ENCODE measurements at places on chromosomes 11 and 22. TPM values are rescaled to one million over a fixed set of nuclear protein-coding genes. Genes with fewer than 3 reads are reported as not detected.

DNA sequence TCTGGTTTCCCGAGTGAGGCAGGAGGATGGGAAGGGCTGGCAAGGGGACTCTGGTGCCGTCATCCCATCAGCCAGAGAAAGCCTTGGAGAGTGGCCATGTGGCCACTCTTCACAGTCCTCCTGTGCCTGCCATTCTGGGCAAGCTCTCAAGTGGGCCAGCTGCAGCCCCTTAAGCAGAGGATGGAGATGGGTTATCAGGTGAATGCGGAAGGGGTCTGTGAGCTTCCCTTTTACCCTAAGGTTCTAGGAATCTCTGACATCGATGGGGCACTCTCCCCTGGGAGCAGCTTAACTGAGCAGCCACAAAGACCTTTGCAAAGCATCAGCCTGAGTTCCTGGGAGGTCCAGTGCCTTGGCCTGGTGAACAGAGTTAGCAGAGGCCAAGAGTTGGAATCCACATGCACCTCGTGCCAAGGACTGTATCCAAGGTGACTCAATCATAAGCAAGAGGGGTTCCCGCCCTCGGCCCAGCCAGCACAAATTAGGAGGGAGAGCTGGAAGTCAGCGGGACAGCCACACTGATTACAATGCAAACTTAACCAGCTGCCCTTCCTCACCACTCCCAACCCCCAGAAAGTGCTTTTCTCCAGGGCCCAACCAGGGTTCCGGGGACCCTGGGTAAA is 193.6 kb downstream of the BUD13 start:
- DNase-seq = no peak
- H3K4me1 ChIP-seq = no peaks in the 10 kb centered on the region
- H3K27me3 ChIP-seq = peaks cover 56% of the 10 kb centered on the region
- no peak overlapping the region for H3K4me3 ChIP-seq
- H3K36me3 ChIP-seq = no peaks in the 10 kb centered on the region

Gene KBTBD3
- 4.8 TPM for total RNA-seq

DNA sequence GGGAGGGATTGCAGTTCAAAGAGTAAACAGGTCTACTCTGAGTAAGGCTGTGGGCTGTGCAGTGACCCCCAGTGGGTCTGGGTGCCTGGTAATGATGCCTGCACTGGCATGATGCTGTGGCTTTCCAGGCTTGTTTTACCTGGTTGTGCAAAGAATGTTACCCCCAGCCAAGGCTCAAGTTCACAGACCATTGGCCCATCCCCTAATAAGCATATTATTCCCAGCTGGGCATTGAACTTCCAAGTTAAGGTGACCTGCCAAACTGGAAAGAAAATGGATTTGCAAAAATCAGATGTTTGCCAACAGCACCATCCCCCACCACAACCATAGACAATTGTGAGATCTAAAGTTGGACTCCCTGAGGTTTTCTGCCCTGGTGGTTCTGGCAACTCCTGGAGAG is 7.9 kb upstream of the EHF start:
- H3K36me3 ChIP-seq = no peaks in the 10 kb centered on the region
- H3K27ac ChIP-seq = no peak overlapping the region

- H3K27me3 ChIP-seq = no peaks in the 10 kb centered on the region
- no peak for DNase-seq
- H3K4me3 ChIP-seq = no peak overlapping the region
- no peak overlapping the region for H3K27ac ChIP-seq
- H3K4me1 ChIP-seq = peaks cover 13% of the 10 kb centered on the region
Measured at GRCh38 chr11:69078930-69079605, 30.3 kb downstream of the TPCN2 start.

- H3K4me1 ChIP-seq = peaks cover 6% of the 10 kb centered on the region
- H3K27me3 ChIP-seq = peaks cover 10% of the 10 kb centered on the region
- no peak for DNase-seq
- no peak overlapping the region for H3K27ac ChIP-seq
- H3K4me3 ChIP-seq = no peak overlapping the region
Measured at GRCh38 chr11:57899378-57899777, 124.3 kb upstream of the OR9Q1 start.

GRCh38 chr11:10519630-10520029 is 21.4 kb downstream of the RNF141 start:
- no peaks in the 10 kb centered on the region for H3K4me1 ChIP-seq
- no peak overlapping the region for H3K27ac ChIP-seq
- H3K27me3 ChIP-seq = no peaks in the 10 kb centered on the region
- H3K36me3 ChIP-seq = peaks cover 10% of the 10 kb centered on the region
- no peak overlapping the region for H3K4me3 ChIP-seq
- no peak for DNase-seq

Gene PRR33
- total RNA-seq = 0.31 TPM

Gene IL18
- not detected for total RNA-seq

GRCh38 chr11:70559516-70559915 is 161.2 kb downstream of the CTTN start:
- no peak overlapping the region for H3K27ac ChIP-seq
- H3K27me3 ChIP-seq = peaks cover 5% of the 10 kb centered on the region
- DNase-seq = no peak
- no peaks in the 10 kb centered on the region for H3K36me3 ChIP-seq

Gene SLC22A8
- not detected for total RNA-seq

DNA sequence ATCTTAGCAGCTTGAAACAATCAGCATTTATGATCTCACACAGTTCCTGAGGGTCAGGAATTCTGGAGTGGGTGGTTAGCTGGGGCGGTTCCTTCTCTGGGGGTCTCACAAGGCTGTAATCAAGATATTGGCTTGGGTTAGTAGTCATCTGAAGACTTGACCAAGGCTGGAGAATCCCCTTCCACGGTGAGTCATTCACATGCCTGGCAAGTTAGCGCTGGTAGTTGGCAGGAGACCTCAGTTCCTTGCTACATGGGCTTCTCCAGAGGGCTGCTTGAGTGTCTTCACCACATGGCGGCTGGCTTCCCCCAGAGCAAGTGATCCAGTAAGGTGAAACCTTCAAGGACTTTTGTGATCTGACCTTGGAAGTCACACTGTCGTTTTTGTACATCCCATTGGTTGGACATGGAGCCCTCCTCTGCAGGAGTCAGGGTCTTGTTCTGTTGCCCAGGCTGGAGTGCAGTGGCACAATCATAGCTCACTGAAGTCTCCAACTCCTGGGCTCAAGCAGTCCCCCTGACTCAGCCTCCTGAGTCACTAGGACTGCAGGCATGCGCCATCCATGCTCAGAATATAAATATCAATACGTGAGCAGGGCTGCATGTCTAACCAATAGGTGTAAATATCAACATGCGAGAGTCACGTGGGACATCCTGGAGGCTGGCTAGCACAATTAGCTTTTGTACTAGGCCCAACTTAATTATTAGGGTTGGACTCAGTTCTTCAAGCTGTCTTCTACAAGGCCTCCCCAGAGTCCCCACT is 7.2 kb upstream of the NIPSNAP1 start:
- H3K27ac ChIP-seq = no peak overlapping the region
- DNase-seq = no peak
- H3K27me3 ChIP-seq = no peaks in the 10 kb centered on the region
- H3K36me3 ChIP-seq = no peaks in the 10 kb centered on the region

Gene DKK3
- total RNA-seq = 0.46 TPM

GRCh38 chr11:83522911-83523310 is 236.7 kb upstream of the CCDC90B start:
- H3K4me3 ChIP-seq = no peak overlapping the region
- H3K27ac ChIP-seq = no peak overlapping the region
- H3K36me3 ChIP-seq = no peaks in the 10 kb centered on the region
- no peaks in the 10 kb centered on the region for H3K4me1 ChIP-seq
- no peak for DNase-seq

Gene SLC17A6
- total RNA-seq = not detected

DNA sequence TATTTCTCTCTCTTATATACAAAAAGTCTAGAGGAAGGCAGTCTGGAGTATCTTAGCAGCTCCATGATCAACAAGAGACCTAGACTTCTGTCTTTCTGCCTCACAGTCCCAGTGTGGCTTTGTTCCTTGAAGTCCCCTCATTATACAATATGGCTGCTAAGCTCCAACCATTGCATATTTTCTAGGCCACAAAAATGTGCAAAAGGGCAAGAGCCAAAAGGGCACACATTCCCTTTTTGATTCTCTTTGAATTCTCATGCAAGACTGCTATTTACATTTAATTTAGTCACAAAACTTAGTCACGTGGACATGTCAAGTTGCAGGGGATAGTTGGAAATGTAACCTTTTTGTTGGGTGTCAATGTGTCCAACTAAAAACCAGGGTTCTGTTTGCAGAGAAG is 64.2 kb upstream of the OLFML1 start:
- no peak for DNase-seq
- H3K4me1 ChIP-seq = peaks cover 11% of the 10 kb centered on the region
- H3K36me3 ChIP-seq = no peaks in the 10 kb centered on the region
- no peaks in the 10 kb centered on the region for H3K27me3 ChIP-seq

All from activated naive CD8-positive, alpha-beta T cell treated with anti-CD3 and anti-CD28 coated beads for 36 hours (primary cell).